Psoas muscle (tissue), 8 donors: ENCODE measurements at places on chromosomes 6 and 20. TPM values are rescaled to one million over a fixed set of nuclear protein-coding genes. Genes with fewer than 3 reads are reported as not detected.

CLVS2 gene
- total RNA-seq, result 0.08 TPM

MMP24 gene
- total RNA-seq, result 0.20 TPM

NFYA gene
- total RNA-seq, result 14.1 TPM

DNA sequence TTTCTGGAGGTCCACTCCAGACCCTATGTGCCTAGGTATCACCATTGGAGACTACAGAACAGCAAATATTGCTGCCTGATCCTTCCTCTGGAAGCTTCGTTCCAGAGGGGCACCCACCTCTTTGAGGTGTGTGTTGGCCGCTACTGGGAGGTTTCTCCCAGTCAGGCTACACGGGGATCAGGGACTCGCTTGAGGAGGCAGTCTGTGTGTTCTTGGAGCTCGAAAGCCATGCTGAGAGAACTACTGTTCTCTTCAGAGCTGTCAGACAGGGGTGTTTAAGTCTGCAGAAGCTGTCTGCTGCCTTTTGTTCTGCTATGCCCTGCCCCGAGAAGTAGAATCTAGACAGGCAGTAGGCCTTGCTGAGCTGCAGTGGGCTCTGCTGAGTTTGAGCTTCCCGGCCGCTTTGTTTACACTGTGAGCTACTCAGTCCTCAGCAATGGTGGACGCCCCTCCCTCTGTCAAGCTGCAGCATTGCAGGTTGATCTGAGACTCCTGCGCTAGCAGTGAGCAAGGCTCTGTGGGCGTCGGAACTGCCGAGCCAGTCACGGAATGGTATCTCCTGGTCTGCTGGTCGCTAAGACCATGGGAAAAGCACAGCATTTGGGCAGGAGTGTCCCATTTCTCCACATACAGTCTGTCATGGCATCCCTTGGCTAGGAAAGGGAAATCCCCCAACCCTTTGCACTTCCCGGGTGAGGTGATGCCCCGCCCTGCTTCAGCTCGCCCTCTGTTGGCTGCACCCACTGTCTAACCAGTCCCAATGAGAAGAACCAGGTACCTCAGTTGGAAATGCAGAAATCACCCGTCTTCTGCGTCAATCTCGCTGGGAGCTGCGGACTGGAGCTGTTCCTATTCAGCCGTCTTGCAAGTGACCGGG lies 32.5 kb upstream of the ASCC3 start:
- DNase-seq, result no peak

- no peak for DNase-seq
These were observed 48.5 kb upstream of the CCDC167 start for GRCh38 chr6:37548067-37548674.

- no peak for DNase-seq
These were observed 11.4 kb upstream of the MOCS1 start for GRCh38 chr6:39945626-39946025.

DNA sequence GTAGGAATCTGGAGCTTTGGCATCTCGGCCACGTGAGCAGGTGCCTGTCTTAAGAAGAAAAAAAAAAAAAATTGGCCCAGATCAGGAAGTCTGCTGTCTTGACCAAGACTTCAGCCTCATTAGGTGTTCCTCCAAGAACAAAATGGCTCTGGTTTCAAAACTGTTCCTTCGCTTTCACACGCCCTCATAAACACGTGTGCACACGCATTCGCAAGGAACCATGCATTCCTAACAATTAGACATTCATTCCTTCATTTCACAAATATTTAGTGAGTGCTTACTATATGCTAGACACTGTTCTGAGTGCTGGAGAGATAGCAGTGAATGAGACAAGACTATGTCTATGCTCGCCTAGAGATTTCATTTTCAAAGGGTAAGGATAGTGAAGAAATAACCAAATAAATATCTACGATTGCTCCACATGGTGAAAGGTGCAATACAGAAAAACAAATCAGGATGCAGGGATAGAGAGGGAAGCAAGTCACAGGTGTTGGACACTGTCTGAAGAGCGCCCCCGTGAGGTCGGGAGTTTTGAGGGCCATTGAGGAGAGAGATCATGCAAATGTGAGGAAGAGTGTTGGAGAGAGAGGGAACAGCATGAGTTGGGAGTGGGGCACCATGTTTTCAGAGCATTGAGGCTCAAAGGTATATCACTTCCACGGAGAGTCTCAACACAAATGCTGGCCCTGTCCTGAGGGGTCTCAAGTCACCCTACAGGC lies 53.3 kb downstream of the CCDC170 start:
- DNase-seq, result no peak

DNA sequence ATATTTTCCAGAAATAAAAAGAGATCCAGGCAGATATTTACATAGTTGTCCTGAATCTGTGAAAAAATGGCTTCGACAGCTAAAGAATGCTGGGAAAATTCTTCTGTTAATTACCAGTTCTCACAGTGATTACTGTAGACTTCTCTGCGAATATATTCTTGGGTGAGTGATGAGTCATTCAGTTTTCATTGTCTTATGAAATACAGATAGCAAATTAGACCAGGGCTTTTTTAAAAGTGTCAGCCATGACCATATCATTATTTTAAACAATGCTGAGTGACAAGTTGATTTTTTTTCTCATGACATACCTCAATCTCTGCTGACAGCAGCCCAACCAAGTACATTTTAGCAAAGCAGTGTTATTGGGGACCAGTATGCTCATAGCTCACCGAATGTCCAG lies 32.8 kb downstream of the TSPYL4 start:
- no peak for DNase-seq

GRCh38 chr6:169720207-169720855 lies 4.0 kb downstream of the PHF10 start:
- DNase-seq, result no peak
